ENCODE measurements at places on chromosomes 16 and 17.

DNA sequence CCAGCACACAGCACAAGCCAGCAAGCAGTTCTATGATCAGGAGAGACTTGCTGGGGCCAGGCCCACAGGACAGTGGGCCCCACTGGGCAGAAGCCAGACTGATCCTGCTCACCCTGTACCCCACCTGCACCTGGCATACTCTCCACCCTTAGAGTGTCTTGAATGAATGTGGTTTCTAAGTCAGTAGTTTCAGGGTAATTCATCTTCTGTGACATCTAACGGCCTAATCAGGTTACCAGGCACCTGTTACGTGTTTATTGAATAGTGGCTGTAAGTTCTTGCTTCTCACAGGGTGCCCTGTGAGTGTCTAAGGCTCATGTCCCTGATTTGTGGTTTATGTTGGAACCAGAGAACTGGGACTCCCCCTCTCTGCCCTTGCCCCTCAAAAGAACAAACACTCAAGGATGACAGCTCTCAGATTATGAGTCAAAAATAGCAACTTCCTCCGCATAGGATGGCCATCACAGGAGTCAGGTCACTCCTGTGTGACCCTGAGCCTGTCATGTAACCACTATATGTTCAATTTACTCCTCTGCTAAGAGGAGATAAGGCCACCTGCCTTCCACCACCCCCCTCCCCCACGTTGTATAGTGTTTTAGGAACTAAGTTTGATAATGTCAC lies 7.0 kb upstream of the OR2C1 start:
- no peak for DNase-seq

- no peak for DNase-seq
Observed at GRCh38 chr17:76585033-76585648, 519 bp downstream of the ST6GALNAC2 start.

DNA sequence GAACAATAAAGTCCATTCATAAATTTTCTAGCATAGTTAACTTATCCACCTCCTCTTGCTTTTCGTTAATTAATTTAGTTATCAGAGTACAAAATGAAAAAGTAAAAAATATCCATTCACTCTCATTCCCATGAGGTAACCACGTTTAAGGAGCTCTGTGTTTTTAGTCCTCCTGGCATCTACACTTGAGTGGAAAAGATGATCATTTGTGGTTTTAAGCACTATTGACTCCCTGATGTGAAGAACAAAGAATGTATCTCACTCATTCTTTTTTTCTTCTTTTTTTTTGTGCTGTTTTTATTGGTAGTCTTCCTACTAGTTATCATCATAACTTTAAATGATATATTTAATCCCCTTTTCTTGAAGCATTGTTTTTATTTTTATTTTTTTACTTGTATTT lies 26.1 kb downstream of the QPRT start:
- no peak for DNase-seq

DNA sequence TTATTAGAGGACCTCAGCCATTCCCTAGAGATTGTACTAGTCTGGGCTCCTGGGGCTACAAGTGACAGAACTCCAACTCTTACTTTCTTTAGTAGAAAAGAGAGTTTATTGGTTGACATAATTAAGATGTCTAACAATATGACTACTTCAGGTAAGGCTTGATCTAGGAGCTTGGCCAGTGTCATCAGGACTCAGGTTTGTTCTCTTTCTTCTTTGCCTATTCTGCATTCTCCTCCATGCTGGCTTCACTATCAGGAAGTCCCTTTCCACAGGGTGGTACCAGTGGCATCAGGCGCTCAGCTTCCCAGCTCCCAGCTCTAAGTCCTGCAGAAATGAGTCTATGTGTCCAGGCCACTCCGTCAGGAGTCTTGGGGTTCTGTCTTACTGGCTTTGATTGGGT lies 286.1 kb upstream of the EEF2KMT start:
- no peak for DNase-seq

DNA sequence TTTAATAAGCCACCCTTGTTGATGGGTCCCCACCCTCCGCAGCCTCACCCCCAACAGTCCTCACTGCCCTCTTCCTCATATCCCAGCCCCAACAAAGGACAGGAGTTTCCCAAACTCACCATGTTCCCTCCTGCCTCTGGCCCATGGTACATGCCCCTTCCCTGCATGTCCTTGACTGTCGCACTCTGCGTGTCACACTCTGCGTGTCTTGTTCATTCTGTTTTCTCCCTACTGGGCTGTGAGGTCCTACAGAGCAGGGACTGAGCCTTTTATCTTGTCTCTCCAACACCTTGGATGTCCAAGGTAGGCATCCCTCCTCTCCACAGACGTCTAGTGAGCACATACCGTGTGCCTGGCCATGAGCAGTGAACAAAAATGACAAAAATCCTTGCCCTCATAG lies 154.7 kb downstream of the SOCS1 start:
- no peak for DNase-seq

DNA sequence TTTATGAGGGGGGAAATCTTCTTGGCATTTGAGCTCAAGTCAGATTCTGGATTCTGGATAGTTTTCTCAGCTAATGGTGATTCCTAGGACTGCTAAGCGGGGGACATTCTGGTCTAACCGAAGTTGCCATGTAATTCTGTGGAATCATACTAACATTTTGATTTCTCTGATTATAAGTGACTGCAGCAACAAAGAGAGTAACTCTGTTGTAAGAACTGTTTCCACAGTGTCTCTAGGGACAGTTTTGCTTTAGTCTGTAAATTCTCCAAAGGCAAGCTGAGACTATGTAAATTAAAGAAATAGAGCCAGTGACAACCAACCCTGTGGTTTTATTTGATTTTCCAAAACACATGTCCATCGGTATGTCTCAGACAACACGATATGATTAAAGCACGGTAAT lies 286.2 kb downstream of the IRX3 start:
- DNase-seq: no peak

GRCh38 chr17:47774331-47774730 lies 41.3 kb downstream of the TBX21 start:
- no peak for DNase-seq

DNA sequence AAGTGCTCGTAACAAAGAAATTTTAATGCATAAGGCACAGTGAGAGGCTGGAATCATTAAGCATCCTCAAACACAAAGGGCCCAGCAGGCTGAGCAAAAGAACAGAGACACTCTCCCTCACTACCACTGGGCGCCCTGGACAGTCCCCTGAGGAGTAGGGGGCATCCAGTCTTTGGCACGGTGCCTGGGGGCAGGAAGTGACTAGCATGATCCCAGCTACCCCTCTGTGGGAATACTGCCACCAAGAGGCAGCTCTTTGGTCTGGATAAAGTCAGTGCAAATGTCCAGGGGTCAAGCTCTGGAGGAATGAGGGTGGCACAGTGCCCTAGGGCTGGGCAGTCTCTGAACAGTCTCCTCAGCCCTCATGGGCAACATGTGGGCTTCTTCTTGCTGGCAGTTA lies 2.6 kb upstream of the PROCA1 start:
- DNase-seq: no peak

GRCh38 chr17:64529221-64529620 lies 22.4 kb downstream of the CEP95 start:
- DNase-seq: no peak

DNA sequence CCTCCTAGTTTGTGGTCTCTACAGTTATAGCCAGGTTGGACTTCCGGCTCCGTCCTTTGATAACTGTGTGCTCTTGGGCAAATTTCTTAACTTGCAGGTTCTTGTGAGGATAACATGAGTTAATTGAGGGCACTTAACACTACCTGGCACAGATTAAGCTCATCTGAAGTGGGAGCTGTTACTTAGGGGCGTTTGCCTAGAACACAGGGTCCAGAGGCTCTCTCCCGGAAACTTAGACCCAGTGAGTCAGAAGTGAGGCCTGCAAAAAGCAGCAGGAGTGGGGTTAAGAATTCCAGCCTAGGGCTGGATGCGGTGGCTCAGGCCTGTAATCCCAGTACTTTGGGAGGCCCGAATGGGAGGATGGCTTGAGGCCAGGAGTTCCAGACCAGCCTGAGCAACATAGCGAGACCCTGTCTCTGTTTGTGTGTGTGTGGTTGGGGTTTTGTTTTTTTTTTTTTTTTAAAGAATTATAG lies 1.4 kb downstream of the MVP start:
- no peak for DNase-seq

DNA sequence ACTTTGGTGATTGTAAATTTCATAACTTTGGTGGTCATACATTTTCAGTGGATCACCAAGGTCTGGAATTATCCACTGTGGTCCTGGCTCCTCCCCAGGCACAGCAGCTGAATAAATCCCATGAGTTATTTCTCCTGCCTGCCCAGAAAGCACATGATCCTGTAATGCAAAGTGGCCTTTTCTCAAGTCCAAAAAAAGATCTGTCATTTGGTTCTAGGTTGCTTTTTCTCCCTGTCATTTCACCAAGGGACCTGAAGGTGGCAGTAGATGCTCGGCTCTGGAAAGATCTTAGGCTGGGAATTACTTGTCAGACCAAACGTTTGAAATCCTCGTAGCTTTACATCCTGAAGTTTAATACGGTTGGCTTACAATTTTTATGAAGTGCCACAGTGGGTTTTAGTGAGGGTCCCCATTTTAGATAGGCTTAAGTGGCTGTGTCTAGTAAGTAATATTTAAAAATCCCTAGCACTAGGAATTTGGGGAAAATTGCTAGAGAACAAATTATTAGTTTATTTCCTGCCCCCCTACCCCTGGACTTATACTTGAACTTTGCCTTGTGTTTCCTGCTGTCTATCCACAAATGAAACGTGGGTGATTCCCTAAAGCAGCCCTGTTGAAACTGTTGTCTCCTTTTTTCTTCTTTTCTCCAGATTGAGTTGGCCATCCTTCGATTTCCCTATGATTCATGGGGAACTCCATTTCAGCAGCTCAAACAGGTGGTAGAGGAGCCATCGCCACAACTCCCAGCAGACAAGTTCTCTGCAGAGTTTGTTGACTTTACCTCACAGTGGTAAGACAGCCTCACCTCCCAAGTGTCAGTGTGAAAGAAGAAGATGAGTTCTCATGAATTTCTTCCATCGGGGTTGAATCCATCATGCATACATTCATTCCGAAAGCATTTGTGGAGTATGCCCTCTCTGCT lies 111.7 kb downstream of the MAP2K6 start:
- no peak for DNase-seq

- DNase-seq: no peak
Observed at GRCh38 chr17:81009136-81009535, 17.5 kb downstream of the CHMP6 start.

- peak; percentile 9 for DNase-seq
Observed at GRCh38 chr17:19546289-19547065, 12.8 kb downstream of the SLC47A1 start.

DNA sequence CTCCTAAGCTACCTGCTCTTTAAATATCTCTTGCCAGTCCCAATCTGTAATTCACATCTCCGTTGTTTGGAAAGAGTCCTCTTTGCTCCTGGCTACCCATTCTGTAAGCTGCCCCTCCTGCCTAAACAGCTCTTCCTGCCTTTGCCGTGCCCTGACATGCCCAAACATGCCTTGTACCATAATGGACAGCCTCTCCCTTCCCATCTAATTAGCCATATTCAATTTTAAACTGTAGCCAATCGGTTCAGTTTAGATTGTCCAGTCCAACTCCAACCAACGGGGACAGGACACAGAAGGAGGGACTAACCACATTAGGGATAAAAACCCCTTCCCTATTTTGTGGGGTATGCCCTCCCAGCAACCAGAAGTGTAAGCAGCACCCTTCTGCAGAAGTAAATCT lies 30.6 kb upstream of the CLEC3A start:
- no peak for DNase-seq

DNA sequence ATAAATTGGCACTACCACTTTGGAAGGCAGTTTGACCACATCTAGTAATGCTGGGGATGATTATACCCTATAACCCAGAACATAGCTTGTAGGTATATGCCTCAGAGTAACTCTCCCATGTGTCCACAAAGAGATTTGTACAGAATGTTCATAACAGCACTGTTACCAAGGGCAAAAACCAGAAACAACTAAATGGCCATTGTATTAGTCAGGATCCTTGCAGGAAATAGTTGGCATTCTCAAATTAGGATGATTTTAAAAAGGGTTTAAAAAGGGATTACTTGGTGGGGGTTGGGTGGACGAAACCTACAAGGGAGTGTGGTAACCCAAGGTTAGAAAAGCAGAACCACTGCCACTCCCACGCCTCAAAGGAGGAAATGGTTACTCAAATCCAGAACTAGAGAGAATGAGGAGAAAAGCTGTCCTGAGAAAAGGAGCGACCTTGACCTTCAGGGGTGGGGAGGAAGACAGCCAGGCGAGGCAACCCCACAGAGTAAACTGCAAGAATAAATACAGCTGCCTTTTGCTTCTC lies 2.1 kb downstream of the CPPED1 start:
- DNase-seq: peak; percentile 27

DNA sequence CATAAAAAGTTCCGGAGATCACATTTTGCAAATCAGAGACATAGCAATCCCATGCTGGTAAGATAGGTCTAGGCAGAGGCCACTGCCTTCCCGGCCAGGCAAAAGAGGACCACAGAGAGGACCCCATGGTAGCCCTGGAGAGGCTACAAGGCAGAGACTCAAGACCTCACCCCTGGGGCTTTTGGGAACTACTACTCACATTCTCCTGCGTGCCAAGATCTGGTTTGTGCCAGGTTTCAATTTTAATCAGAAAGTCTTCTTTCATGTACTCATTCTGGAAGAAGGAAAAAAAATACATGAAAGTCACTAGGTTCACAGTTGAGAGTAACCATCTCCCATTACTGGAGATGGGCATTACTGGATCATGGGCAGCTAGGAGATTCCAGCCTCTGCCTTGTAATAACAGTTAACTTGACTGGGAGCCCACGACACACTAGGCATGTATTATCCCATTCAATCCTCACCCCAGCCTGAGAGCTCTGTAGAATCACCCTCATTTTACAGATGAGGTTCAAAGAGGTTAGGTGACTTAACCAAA lies 21.2 kb downstream of the PITPNA start:
- no peak for DNase-seq

DNA sequence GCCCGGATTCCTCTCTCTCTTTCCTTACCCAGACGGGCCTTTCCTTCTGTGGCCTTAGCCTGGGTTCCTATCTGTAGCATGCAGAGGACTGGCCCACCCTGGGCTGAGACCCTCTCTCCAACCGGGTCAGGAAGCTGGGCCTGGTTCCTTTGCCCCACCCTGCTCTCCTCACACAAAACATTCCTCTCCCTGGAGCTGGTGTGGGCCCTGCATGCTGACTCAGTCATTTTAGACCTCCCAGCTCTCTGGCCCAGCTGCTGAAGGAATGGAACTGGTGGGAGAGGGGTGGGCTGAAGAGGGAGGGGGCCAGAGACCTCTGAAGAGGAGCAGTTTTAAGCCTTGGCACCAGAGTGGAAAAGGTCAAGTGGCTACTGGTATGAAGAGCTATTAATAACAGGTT lies 957 bp downstream of the MYL4 start:
- no peak for DNase-seq

DNA sequence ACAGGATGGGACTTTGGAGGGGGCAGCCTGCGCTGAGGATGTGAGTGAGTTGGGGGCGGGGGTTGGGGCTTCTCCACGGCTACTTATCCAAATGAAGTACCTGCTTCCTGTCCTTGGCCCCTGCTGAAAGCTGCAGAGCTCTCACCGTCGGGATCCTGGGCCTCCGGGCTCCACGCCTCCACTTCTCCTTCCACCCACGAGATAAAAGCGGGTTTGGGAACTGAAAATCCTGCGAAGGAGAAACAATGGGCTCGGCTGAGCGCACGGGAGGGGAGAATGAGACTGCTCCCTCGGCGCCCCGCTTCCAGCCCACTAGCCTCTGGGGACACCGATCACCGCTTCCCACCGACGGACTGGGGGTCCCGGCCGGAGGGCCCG lies 486 bp downstream of the ZNF785 start:
- no peak for DNase-seq

- no peak for DNase-seq
Observed at GRCh38 chr16:3645504-3646347, 8.8 kb upstream of the DNASE1 start.

- DNase-seq: no peak
Observed at GRCh38 chr17:47986520-47986919, 15.6 kb downstream of the CDK5RAP3 start.

- DNase-seq: no peak
Observed at GRCh38 chr16:84119368-84119767, 2.6 kb upstream of the MBTPS1 start.

All from CD4-positive, alpha-beta T cell treated with Interferon alpha-2 for 1 hour (primary cell).